ENCODE measurements at places on chromosomes 7 and 10.

- no peak for DNase-seq
These were observed 243.5 kb downstream of the DNAJB6 start for GRCh38 chr7:157580324-157580723.

DNA sequence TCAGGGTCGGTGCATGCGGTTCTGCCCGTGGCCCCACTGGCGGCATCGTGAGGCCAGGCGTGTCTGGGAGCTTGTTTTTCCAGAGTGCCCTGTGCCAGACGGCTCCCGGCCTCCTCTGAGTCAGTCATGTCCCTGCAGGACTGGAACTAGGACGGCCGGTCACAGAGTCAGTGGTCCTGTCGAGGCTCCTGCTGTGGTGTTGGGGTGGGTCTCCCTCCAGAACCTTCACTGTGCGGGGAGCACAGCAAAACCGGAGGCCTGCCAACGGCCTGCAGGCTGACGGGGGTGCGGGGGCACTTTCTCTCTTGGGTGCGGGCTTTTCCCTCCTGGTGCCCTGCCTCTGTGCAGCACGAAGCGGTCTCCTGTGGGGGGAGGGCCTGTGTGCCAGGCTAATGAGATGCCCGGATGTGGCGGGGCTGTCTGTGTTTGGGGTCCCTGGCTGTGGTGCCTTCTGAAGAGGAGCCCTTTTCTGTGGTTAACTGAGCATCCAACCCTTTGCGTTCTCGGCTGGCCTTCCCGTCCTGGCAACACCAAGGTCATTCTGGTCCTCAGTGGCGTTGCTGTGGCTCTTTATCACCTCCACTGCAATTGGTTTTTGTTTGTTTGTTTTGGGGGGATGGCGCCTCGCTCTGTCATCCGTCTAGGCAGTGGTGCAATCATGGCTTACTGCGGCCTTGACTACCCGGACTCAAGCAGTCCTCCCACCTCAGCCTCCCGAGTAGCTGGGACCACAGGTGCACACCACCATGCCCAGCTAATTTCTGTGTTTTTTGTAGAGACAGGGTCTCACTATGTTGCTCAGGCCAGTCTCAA is 8.0 kb downstream of the GET4 start:
- no peak for DNase-seq

DNA sequence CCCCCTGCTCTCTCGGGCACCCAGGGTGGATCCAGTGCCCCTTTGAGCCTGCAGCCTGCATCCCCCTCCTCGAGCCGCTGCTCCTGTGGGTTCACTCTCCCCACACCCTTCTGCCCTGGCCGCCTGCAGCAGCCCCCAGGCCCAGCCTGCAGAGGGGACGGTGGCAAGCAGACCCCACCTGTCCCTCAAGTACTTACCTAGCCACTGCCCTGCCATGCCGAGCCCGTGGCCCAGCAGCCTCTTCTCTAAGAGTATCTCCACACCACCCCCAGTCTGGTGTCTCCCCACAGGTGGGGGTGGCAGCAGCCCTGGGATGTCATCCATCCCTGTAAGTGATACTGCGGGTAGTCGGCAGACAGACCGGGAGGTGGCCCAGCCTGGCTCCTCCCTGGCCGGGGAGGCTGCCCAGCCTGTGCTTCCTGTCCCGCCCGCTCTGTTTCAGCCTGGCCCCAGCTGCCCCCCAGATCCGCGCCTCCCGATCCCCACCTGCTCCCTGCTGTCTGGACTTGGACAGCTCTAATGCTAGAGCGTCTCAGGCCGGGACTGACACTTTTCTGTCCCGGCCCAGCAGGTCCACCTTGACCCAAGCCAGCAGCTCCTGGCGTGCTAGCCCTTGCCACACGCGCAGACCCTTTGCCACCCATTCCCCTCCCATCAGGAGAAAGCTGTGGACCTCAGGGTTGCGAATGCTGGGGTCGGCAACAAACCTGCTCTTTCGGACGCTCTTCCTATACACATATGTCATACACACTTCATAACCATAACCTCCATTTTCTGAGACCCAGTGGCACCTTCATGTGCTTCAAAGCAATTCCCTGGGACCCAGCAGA is 25.0 kb downstream of the YKT6 start:
- peak; percentile 18 for DNase-seq

- no peak for DNase-seq
These were observed 22.3 kb downstream of the GTF2IRD1 start for GRCh38 chr7:74475987-74476350.

DNA sequence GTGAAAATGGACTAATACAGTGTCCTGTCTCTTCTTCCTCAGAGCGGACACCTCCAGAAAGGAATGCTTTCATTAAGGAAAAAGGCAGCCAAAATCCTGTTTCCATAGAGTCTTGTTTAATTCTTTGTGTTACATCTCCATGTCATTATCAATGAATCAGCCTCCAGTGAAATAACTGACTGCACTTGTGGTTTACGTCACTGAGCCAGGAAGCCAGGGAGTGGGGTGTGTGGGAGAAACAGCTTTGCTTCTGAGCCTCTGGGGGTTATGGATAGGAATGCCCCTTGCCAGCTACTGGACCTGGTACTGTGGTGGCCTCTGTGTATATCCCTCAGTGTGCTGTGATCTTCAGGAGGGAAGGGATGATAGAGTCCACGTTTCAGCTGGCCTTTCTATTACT is 416.8 kb downstream of the GALNT17 start:
- DNase-seq, result no peak

GRCh38 chr7:44824894-44825526 is 22.9 kb downstream of the H2AZ2 start:
- DNase-seq, result peak; percentile 94

- DNase-seq, result peak; percentile 78
These were observed 16.2 kb upstream of the ZFAND2A start for GRCh38 chr7:1175967-1176851.

DNA sequence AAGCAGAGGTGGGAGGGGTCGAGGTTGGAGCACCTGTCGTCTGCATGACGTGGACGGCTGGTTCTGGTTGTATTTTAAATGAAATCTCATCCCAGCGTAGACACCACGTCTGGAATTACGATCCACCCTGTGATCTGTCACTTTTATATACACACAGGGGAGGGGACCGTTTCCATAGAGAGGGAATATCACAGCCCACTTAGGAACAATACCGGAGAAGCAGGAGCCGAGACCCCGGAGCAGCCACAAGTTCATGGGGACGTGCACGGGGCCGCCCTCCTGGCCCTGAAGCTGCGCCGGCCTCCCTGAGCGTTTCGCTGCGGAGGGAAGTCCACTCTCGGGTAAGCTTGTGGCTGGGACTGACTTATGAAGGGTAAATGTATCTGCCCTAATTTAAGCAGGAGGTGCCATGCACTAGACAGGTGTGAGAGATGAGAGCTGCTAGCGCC is at the start of gene UCN3:
UCN3 (plus strand) TSS at position 77 of the 449 bp plus-strand sequence. CDS start 8,755 bp downstream, outside the sequence.
- no peak for DNase-seq

DNA sequence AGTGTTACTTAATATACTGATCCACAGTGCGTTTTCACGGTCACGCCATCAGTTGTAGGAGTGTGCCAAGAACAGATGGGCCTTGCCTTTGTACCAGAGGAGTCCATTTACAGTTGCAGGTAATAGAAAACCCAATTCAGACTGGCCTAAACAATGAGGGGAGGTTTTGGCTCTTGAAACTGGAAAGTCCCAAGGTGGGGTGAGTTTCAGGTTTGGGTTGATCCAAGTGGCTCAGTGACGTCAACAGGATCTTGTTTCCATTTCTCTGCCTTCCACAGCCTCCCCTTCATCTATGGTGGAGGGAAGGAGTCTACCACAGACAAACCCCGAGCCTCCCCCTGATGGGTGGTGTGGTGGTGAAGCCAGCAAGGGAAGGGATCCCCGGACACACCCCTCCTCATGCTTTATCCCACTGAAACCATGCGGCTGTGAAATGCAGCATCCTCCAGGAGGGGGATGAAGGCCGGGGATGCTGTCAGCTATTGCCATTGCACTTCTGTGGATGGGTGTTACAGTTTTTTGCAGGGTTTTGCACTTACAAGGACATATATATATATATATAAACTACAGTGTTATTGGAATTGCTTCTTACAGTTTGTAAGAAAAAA is 14.8 kb upstream of the SH2D4B start:
- DNase-seq, result no peak

DNA sequence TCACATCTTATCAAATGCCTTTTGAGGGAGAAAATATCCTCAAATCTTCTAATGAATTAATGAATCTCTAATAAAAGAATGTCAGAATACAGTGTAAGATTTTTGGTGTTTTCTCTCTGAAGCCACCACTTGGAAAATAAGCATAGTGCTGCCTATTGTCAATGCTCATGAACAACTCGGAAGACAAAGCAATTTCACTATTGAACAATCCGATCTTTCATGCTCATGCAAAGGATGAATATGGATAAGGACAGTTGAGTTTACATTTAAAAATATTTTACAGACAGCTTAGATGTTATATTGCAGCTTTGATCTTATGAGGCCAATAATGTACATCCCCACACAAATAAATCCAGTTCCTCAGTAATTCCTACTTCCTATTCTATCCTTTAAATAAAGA is 40.6 kb downstream of the MAGI2 start:
- DNase-seq, result no peak

DNA sequence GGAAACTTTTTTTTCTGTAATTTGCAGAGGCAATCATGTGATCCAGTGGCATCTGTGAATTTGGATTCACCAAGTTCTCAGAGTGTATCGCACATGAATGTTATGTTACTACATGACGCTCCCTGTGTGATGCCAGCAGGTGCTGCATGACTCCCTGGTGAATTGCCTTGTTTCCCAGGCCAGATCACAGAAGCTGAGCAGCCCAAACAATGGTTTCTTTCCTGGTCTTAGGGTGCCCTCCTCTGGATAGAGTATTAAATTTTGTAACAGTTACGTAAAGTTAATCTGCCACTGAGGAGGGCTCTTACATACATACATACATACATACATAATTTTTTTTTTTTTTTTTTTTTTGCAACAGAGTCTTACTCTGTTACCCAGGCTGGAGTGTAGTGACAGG is 3.6 kb downstream of the ZSCAN21 start:
- peak; percentile 61 for DNase-seq

DNA sequence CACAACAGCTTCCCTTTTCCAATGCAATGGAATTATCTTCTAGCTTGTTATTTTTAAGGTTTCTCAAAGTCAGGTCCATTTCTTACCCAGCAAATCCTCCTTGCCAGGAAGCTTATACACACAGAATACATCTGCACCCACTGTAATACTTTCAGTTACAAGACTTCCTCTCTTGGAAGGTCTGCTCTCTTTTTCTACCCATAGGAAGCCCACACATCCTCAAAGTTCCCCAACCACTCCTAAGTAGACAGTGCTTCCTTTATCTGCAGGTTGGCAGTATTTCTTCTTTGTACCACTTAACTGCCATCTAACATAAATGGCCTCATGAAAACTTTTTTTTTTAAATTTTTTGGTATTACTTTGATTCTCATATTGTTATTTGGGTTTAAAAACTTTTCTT is 155.6 kb downstream of the TAX1BP1 start:
- DNase-seq, result no peak

DNA sequence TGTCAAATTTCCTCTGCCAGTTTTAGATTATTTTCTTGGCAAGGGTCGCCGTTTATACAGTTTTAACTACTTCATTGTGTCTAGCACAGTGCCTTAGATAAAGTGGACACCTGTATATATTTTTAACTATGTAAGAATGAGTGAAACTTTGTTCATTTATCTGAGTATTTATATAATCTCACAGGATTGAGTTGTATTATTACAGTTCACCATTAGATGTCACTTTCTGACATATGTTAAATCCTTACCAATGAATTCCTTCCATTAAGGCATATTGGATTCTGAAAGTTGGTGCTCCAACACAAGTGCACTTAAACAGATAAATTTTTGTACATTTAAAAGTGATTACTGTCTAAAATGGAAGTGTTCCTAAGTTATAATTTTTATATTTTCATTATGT is 43.0 kb downstream of the ZMYND11 start:
- peak; percentile 51 for DNase-seq

- peak; percentile 71 for DNase-seq
These were observed 84.6 kb downstream of the CABCOCO1 start for GRCh38 chr10:61747307-61747706.

DNA sequence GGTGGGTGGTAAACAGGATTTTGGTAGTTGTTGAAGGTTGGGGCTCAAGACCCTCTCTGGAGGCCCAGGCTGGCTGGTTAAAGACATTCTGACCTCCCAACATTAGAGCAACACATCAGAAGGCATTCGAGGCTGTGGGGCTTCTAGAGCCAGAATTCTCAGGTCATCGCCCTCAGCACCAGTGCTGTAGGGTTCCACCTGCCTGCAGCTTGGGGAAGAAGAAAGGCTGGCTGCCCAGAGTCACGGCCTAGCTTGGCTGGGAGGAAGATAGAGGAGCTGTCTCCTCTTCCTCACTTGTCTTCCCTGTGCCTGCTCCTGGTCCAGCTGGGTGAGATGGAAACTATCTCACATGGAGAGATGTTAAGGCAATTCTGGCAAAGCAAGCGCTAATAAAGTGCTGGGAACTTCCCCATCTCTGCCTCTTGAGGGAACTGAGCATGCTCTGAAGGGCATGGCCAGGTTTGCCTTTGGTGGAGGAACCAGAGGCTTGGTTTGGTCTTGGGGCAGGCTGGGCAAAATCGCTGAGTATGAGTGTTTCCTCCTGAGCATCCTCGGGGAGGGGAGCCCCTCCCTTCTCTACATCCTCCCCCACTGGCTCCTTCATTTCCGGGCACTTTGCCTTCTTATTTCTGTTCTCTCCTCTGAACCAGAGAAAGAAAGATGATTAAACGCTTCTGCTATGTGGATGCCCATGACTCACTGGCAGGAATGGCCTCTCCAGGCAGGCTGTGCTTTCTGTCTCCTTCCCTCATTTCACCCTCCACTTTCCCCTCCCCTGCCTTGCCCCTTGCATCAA is 509.0 kb upstream of the PODXL start:
- DNase-seq, result peak; percentile 99

DNA sequence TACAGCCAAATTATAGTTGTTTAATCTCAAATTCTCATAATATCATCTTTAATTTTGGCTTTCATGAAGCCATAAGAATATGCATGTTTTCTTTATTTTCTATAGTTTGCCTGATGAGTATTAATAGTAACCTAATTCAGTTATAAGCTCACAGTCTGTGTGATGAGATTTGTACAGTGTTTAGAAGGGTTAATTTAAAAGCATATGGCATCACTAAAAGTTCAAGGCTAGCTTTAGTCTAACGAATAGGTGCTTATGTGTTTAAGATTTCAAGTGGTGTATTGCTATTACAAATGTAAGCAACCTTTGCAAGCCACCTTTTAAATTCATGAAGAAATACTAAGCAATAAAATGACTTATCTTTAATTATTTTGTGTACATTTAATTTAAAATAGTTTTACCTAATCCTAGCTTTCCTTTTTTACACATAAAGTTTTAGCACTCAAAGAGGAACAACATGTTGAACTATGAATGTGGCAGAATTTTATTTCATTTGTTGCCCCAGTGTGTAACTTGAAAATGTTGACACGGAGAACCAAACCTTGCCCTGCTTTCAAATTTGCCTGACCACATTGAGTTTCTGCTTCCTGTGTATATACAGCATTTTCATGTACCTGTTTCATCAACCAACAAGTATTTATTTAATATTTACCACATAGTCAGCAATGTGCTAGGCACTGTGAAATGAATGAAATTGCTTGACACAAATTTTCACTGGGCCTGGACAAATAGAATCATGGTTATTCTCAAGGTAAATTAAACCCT is 41.5 kb downstream of the TET1 start:
- DNase-seq, result no peak

GRCh38 chr10:133481657-133482056 is 27.9 kb downstream of the SCART1 start:
- DNase-seq, result no peak

GRCh38 chr7:14270099-14270498 is 280.6 kb upstream of the ETV1 start:
- DNase-seq, result no peak
